ENCODE measurements at places on chromosomes 2 and 18.

GRCh38 chr2:142734231-142734630 is 143.2 kb upstream of the KYNU start:
- no peak for DNase-seq

- DNase-seq = no peak
Measured at GRCh38 chr2:104840156-104840555, 13.8 kb upstream of the POU3F3 start.

GRCh38 chr2:217120429-217120828 is 260.6 kb upstream of the TNP1 start:
- no peak for DNase-seq

- no peak for DNase-seq
Measured at GRCh38 chr2:213252206-213252605, 32.1 kb upstream of the SPAG16 start.

GRCh38 chr2:164910101-164910899 is 45.0 kb downstream of the SLC38A11 start:
- peak; percentile 12 for DNase-seq

DNA sequence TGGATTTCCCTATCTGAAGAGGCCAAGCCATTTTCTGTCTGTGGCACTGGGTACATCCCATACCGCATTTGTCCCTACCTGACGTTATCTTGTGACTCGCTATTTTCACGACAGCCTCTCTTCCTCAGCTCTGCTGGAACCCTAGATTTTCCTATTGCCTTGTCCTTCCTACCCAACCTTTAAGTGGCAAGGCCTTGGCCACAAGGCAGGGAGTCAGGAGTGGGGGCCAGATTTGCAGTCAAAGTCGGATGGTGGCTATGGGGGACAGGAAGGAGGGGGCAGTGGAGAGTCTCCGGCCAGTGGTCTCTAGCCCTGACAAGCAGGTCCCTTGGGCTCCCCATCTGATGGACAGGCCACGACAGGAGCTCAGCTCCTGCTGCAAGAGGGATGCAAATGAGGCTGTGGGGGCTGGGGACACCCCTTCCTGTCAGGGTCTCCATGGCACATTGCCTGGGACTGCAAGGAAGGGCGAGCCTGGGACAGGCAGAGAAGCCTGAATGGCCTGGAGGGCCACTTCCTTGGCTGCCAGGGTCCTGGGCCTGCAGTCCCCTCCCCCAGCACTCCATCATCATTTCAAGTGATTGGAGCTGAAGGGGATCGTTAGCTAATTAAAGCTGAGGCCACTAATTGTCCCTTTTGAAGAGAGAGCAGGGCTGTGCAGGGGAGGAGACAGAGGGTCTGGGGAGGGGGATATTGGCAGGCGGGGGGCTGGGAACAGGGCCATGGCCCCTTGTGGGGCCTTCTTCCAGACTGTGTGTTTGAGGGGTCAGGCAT is 6.3 kb upstream of the ECEL1 start:
- DNase-seq = no peak

GRCh38 chr2:234135750-234136221 is 85.3 kb downstream of the SPP2 start:
- peak; percentile 65 for DNase-seq

- no peak for DNase-seq
Measured at GRCh38 chr2:115807276-115807675, 1364.8 kb downstream of the DPP10 start.

DNA sequence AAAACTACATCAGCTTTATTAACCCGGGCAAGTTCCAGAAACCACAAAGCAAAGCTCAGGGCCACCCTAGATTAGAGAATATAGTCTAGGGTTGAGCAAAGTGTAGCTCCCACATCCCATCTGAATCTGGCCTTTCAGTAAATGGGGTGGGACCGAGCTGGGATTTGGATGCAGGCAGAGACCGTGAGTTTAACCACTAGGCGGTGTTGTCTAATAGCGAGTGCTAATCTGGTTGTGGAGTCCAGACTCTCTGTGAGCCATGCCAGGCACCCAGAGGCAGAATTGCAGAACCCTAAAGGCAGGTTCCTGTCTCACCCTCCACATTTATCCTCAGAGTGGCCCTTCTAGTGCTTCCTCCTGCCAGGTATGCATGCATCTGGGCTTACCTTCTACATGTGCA is 435.9 kb downstream of the TSN start:
- DNase-seq = no peak

DNA sequence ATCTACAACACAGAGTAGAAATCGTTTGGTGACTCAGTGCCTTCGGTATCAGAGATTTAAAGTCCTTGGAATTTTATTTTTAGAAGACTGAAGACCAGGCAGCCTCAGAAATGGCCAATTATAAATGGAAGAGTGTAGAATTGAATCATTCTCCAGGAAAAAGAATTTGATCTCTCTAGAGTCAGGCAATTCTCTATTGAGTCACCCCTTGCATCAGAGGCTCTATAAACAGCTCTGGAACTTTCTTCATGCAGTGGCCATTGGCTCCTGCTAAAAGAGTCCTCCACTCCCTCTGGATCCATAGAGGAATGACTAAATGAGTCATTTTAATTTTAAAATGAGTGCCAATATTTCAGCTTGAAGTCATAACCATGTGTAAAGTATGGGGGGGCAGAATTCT is 816.2 kb downstream of the TDRD15 start:
- DNase-seq = no peak

GRCh38 chr2:33034784-33035183 is 88.0 kb downstream of the LTBP1 start:
- DNase-seq = no peak

GRCh38 chr18:22932885-22933205 is 283 bp upstream of the RBBP8 start:
- DNase-seq = no peak

DNA sequence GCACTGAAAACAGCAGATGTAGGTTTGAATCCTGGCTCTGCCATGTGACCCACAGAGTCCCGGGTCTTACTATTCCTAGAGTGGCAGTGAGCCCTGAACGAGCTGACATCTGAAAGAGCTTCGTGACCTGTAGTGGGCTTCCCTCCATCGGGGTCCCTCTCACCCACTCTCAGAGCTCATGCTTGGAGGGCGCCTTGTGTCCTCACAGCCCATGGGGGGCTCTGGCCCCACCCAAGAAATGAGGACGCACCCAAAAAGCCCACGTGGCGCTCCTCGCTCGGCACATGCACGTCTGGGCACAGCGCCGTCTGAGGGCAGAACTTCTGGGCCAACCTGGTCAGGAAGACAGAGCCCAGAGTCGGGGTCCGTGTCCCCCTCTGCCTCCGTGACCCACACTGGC is 23.7 kb downstream of the LBH start:
- no peak for DNase-seq

GRCh38 chr18:49949951-49950395 is 136.6 kb upstream of the ACAA2 start:
- no peak for DNase-seq

DNA sequence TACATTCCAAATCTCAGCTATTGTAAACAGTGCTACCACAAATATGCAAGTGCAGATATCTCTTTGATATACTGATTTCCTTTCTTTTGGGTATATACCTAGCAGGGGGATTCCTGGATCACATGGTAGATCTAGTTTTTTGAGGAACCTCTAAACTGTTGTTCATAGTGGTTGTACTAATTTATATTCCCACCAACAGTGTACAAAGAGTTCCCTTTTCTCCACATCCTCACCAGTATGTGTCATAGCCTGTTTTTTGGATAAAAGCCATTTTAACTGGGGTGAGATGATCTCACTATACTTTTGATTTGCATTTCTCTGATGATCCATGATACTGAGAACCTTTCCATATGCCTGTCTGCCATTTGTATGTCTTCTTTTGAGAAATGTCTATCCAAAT is 6.3 kb upstream of the CCNT2 start:
- DNase-seq = no peak
